ENCODE measurements at places on chromosomes 7 and 10.
A peak's percentile ranks its signal among the peaks of the same experiment; 100 is the strongest.

- no peak for DNase-seq
Measured at GRCh38 chr10:62735464-62736167, 68.9 kb upstream of the ADO start.

- DNase-seq: no peak
Measured at GRCh38 chr7:3795781-3796180, 494.7 kb downstream of the SDK1 start.

GRCh38 chr7:41544241-41544640 is 158.6 kb downstream of the INHBA start:
- DNase-seq: no peak

DNA sequence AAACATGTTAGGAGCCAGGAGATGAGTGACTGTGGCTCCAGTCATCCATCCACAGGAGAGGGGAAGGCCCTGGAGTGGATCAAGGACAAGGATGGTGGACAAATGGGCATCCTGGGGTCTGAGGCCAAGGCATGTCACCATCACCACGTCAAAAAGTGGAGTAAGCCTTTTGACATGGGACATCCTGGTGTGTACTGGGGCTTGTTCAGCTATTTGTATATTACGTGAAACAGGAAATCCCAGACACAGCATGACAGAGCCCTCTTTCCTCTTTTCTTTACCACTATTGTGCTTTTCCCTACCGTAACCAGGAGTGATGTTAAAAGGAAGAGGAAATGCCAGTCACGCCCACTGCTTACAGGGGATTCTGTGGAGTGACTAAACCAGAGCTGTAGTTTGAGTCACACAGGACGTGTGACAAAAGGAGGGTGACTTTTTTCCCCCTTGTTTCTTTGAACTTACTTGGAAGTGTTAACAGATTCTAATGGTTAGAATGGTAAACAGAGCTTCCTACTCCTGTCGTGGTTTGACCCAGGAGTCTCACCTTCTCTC is 15.4 kb downstream of the ACSL5 start:
- DNase-seq: no peak

- DNase-seq: no peak
Measured at GRCh38 chr10:26249681-26250080, 33.1 kb downstream of the GAD2 start.

DNA sequence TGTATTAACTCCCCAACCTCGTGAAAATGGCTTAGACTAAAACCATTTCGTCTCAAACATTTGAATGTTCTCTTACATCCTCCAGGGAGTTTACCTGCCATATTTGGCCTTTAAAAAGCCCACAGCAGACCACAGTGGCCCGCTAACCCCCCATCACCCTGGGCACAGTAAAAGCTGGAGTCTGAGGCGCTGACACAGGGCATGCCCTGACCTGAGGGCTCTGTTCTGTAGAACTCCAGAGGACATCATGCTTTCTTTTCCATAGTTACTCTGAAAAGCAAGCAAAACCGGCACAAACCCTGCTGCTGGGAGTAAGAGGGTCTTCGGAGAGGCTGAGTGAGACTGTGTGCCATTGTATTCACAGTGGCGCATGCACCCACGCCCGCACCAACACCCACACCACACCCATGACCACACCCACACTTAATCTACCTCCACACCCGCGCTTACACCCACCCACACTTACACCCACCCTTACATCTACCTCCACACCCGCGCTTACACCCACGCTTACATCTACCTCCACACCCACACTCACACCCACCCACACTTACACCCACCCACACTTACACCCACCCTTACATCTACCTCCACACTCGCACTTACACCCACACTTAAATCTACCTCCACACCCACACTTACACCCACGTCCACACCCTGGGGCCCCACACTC is 32.1 kb downstream of the LRRC27 start:
- DNase-seq: no peak

- DNase-seq: no peak
Measured at GRCh38 chr10:77301305-77301730, 336.3 kb downstream of the KCNMA1 start.

- no peak for DNase-seq
Measured at GRCh38 chr10:47410862-47411261, 26.8 kb upstream of the ZNF488 start.

- DNase-seq: no peak
Measured at GRCh38 chr7:151275813-151276577, 27.5 kb upstream of the SMARCD3 start.

DNA sequence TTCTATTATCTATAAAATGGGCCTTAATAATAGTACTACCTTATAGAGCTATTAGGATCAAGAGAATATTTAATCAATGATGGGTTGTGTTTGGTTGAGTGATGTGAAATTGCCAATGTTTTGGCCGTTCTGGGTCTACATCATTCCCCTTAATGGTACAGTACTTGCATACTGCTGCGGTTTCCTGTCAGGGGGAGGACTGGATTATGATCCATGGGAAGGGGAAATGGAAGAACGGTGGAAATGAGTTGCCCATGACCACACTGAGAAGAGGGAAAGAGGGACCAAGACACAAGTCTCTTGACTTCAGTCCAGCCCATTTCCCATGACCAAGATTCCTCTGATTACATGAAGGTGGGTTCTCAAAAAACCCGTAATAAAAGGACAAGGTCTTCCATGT is 999 bp upstream of the MRPS24 start:
- DNase-seq: no peak

GRCh38 chr10:12568391-12569009 is 219.2 kb downstream of the CAMK1D start:
- no peak for DNase-seq

DNA sequence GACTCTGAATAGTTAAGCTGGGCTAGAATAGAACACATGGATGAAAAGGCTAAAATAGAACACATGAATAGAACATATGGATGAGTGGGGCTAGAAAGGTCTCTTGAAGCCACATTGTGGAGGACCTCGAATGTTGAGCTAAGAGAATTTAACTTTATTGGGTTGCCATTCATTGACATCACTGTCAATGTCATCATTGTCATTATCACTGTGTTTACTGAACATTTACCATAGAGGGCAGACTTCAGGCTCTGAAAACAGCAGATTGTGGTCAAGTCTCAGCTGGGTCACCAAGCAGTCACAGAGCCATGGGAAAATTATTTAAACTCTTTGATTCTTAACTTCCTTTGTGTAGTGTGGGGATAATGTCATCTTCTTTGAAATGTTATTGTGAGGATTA is 80.4 kb downstream of the WDFY4 start:
- no peak for DNase-seq

DNA sequence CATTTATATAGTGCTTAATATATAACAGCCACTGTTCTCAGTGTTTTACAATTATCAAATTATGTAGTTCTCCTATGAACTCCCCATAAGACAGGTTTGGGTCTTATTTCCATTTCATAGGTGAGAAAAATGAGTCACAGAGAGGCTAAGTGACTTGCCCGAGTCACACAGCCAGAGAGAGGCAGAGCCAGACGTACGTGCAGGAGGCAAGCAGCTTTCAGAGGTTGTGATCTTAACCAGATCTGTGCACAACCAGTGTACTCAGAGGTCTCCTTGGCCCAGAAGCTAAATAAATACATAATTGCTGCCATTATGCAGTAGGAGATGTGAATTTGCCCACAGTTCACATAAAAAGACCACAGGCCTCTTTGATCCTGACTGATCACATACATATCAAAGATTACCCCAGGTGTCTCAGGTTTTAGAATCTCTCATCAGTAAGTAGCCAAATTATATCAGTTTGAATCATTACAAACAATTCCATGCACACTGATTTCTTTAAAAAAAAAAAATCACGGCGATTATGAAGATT is 304.7 kb upstream of the AOAH start:
- peak; percentile 49 for DNase-seq

- no peak for DNase-seq
Measured at GRCh38 chr10:104139221-104139620, 17.2 kb downstream of the SFR1 start.

- no peak for DNase-seq
Measured at GRCh38 chr7:33849004-33849403, 56.3 kb upstream of the BMPER start.

GRCh38 chr7:140214075-140214684 is 37.4 kb upstream of the KDM7A start:
- no peak for DNase-seq

DNA sequence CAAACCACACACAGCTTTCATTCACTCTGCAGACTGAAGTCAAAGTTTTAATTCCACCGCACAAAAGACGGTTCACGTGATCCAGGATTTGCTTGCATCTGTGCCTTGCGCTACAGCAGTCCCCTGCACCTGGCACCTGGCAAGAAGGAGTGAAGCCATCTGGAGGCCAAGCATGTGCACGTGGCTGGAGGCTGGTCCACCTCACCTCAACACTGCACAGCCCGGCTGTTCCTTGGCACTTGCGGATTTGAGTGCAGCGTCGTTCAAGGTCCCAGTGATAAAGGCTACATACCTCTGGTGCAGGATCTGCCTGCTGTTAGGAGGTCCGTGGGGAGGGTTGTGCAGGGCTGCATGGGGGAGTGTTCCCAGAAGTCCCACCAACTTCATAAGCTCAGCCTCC is 248.5 kb upstream of the GRB10 start:
- no peak for DNase-seq

GRCh38 chr7:97011536-97012364 is 6.4 kb downstream of the DLX6 start:
- no peak for DNase-seq

DNA sequence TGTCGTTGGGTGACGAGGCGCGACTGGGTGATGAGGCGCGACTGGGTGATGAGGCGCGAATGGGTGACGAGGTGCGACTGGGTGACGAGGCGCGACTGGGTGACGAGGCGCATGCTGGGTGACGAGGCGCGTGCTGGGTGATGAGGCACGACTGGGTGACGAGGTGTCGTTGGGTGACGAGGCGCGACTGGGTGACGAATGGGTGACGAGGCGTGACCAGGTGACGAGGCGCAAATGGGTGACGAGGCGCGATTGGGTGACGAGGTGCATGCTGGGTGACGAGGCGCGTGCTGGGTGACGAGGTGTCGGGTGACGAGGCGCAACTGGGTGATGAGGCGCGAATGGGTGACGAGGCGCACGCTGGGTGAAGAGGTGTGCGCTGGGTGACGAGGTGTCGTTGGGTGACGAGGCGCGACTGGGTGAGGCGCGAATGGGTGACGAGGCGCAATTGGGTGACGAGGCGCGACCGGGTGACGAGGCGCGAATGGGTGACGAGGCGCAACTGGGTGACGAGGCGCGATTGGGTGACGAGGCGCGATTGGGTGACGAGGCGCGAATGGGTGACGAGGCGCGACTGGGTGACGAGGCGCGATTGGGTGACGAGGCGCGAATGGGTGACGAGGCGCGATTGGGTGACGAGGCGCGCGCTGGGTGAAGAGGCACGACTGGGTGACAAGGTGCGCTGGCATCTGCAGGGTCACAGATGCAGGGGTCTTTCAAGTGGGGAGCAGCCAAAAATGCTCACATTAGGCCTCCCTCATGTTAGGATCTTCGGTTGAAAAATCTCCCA is 7.9 kb upstream of the NOM1 start:
- DNase-seq: no peak

DNA sequence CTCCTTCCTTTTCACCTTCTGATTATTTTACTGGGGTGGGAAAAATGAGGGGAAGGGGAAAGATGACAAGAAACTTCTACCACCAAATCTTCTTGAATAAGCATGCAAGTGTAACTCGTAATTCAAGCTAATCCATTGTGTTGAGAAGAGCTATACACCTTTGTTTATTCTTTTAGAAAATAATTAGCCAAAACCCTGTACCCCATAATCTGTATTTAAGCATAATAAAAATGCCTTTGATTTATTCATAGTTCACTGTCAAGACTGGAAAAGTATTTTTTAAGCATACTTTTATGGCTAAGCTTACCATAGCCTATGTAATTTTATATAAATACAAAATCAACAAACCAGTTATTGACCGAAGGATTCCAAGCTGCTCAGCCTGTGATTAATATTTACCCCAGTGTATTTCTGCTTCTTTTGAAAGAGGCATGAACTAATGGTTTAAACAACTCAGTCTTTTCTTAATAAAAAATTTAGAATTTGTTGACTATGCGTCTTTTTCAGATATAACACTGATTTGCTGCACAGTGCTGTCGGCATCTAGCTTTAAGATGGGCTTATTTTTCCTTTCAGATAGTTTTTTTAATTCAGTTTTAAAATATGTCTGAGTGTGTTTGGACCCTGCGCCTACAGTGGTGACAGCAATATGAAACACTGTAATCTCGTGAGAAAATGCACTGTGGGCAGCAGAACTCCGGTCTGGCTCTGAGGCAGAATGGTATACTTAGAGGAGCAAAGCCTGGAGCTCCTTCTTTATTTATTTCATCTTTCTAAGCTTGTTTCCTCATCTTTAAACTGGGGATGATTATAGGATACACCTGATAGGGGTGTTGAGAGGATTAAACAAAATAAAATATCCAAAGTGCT is 238.8 kb upstream of the LRGUK start:
- DNase-seq: no peak

- no peak for DNase-seq
Measured at GRCh38 chr10:47286591-47287315, 13.2 kb upstream of the GDF10 start.

- no peak for DNase-seq
Measured at GRCh38 chr7:92255308-92255707, 9.5 kb downstream of the ANKIB1 start.

- no peak for DNase-seq
Measured at GRCh38 chr7:152869041-152869676, 109.6 kb downstream of the ACTR3B start.

- no peak for DNase-seq
Measured at GRCh38 chr10:52115823-52116222, 198.3 kb upstream of the DKK1 start.

DNA sequence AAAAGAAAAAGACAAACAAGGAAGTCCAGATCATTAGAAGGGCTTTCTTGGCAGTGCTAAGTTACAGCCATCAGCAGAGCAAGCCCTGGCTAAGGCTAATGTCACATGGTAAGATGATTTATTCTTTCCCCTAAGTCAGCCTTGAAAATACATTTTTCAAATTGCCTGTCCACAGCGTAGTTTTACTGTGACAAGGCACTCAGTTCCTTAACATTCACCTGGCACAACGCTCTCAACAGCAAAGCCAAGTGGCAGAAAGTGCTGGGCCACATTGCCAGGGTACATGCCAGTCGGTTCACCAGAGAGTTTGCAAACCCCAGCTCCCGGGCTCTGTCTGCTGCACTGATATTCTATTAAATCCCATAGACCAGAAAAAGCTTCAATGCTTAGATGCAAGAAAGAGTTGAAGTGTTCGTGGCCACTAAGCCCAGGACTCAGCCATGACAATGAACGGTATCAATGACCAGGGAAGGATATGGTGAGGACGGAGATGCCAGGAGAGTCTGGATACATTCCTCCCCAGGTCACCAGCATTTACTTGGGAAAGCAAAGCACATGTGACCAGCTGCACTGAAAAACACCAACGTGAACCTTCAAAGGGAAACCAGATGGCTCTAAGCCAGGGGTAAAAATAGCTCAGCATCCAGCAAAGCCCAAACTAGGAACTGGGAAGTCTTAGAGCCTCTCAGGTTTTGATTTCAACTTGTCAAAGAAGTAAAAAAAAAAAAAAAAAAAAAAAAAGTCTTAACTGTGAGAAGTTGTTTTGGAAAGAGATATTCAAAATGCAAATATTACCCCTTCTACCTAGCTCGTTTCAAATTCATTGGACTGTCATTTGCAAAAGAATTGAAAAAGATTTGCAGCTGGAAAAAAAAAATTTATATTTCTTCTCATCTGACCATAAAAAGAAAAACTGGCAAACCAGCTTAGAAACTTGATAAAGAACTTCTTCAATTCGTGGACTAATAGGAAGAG is 23.9 kb upstream of the MPP7 start:
- DNase-seq: no peak

- DNase-seq: no peak
Measured at GRCh38 chr10:11095374-11095801, 77.7 kb downstream of the CELF2 start.

Measured in stimulated activated CD4-positive, alpha-beta T cell treated with anti-CD3 and anti-CD28 coated beads, Interleukin-15, amount 100 ng/mL, for 48 hours (primary cell).